ENCODE measurements at places on chromosomes 7 and 10.

DNA sequence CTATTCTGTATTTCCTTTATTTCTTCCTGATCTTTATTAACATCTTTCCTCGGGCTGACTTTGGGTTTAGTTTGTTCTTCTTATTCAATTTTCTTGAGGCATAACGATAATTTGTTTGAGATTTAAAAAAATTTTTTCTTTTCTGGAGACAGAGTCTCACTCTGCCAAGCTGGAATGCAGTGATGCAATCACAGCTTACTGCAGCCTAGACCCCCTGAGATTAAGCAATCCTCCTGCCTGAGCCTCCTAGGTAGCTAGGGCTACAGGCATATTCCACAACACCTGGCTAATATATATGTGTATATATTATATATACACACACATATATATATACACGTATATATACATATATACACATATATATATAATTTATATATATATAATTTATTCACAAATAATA lies 540.2 kb downstream of the NXPH1 start:
- DNase-seq, result no peak

- DNase-seq, result no peak
Measured at GRCh38 chr7:91843831-91844230, 36.7 kb downstream of the MTERF1 start.

DNA sequence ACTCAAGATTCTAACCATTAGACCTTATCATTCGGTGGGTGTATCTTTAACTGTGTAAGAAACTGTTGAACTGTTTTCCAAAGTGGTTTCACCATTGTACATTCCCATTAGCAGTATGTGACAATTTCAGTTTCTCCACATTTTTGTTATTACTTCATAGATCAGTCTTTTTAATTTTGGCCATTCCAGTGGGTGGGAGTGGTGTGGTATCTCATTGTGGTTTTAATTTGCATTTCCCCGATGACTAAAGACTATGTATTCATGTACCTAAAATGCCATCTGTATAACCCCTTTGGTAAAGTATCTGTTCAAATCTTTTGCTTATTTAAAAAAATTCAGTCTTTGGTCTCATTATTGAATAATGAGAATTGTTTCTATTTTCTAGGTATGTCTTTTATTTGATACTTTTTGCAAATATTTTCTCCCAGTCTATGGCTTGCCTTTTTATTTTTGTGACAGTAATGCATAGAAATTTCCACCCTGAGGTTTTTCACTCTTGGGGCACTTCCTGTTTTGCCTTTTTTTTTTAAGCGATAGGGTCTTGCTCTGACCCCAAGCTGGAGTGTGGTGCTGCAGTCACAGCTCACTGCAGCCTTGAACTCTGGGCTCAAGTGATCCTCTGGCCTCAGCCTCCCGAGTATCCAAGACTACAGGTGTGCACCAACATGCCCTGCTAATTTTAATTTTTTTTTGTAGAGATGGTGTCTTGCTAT lies 141.1 kb upstream of the ITGB1 start:
- DNase-seq, result no peak

GRCh38 chr7:50309721-50310120 lies 5.2 kb downstream of the IKZF1 start:
- no peak for DNase-seq

GRCh38 chr7:68364886-68365625 lies 1233.2 kb upstream of the AUTS2 start:
- DNase-seq, result no peak

- DNase-seq, result no peak
Measured at GRCh38 chr7:49564379-49564714, 209.1 kb upstream of the VWC2 start.

- DNase-seq, result no peak
Measured at GRCh38 chr7:144725070-144725469, 110.8 kb downstream of the TPK1 start.

DNA sequence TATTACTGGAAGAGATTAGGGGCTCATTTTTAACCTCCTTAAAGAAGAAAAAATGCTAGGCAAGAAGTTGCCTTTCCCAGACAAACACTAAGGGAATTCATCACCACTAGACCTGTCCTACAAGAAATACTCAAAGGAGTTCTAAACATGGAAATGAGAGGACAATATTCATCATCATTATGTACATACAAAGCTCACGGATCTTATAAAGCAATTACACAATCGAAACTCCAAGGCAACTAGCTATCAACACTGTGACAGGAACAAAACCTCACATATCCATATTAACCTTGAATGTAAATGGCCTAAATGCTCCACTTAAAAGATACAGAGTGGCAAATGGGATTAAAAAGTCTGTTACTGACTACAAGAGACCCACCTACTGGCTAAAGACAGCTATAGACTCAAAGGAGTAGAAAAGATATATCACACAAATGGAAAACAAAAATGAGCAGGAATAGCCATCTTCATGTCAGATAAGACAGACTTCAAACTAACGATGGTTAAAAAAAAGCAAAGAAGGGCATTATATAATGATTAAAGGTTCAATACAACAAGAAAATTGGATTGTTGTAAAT lies 246.6 kb downstream of the ADRA2A start:
- DNase-seq, result no peak

GRCh38 chr10:125455855-125456254 lies 227.1 kb downstream of the TEX36 start:
- no peak for DNase-seq

- DNase-seq, result no peak
Measured at GRCh38 chr7:140260352-140261104, 83.7 kb upstream of the KDM7A start.

- DNase-seq, result no peak
Measured at GRCh38 chr7:117217106-117218035, 105.5 kb downstream of the WNT2 start.

DNA sequence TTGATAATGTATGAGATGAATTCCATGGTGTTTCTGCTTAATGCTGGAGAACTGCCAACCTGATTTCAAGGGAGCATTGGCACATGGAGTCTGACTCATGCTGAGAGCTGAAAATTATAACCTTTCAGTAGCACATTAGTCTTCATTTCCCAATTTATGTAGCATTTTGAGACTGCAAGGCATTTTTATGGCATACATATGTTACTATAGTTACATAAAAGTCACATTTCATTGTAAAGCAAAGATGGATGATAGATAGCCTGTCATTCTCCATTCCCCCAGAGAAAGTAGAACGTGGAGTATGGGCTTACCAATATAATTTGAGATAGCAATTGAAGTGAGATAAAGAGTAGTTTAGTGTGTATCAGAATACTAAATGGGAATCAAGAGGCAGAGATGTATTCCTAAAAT lies 103.1 kb downstream of the SLC16A9 start:
- no peak for DNase-seq

DNA sequence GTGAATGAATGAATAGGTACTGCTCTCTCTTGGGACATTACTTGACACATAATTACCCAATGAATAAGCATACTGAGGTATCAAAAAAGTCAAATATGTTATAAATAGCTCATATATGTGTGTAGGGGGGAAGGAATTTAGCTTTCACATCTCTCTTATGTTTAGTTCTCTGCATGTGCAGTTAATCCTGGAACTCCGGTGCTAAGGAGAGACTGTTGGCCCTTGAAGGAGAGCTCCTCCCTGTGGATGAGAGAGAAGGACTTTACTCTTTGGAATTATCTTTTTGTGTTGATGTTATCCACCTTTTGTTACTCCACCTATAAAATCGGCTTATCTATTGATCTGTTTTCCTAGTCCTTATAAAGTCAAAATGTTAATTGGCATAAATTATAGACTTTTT lies 1.2 kb downstream of the CFTR start:
- DNase-seq, result no peak

DNA sequence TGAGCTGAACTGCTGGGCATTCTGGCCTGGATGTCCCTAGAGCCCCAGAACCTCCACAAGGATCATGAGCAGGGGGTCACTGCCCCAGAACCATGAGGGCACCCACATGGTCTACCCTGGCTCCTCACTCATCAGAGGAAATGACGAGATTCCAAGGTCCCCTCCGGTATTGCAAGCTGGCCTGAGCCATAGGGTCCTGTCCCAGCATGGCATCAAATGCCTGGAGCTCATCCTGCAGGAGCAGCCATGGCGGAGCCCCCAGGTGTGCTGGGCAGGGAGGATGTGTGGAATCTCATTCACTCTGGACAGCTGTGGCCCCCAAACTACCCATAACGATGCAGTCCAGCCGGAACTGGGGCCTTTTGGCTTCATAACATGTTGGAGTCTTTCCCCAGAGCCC lies 66.6 kb upstream of the ANTXRL start:
- DNase-seq, result no peak

- no peak for DNase-seq
Measured at GRCh38 chr10:5776881-5777197, 36.4 kb downstream of the GDI2 start.

- DNase-seq, result no peak
Measured at GRCh38 chr10:111545861-111546605, 469.2 kb downstream of the ADRA2A start.

- peak; percentile 52 for DNase-seq
Measured at GRCh38 chr7:130960208-130960988, 226.4 kb upstream of the KLF14 start.

- no peak for DNase-seq
Measured at GRCh38 chr7:98985406-98985805, 107.1 kb downstream of the TRRAP start.
